ENCODE measurements at places on chromosomes 2 and 18. TPM values are rescaled to one million over a fixed set of nuclear protein-coding genes. Genes with fewer than 3 reads are reported as not detected.

DNA sequence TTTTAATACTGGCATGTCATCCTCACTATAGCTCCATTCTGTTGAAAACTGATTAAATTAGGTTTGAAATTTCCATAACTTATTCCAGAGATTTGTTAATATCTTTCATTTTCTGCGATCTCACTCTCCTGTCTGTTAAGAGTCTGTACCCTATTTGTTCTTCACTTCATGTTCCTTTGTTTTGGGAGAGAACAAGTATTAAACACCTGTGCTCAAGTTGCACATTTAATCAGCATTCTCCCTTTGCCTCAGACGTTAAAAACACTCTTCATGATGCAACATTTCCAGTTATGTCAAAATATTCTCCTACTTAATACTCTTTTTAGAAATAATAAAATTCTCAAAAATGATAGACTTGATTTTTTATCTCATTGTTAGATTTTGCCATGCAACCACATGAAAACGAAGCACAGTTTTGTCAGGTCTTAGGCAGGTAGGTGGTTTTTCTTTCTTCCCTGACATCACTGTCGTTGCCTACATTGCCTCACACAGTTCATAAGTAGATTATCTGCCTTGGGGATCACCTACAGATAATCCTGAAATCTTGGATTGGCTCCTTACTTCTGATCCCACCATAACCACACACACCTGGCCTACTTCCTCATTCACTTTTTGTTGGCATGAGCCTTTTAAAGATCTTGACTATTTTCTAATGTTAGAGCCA, 109.9 kb downstream of the GAREM1 start:
- DNase-seq = no peak

DNA sequence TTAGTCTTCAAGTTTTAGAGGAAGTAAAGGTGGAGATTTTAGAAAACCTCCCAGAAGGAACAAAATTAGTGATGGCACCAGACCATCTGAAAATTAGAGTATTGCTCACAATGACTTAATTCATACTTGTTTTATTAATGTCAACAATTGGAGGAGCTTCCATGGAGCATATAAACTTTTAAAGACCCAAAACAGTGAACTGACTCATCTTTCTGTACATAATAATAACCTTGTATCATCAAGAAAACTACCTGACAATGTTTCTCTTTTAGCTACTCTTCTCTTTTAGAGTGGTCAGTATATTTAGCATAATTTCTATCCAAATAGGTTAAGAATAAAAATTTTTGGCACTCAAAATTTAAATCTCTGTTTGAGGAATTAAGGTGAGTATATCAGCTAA, 7.2 kb upstream of the ITGAV start:
- DNase-seq = no peak

The ZNF512 gene
- total RNA-seq = 62.3 TPM

The RNF125 gene
- 8.0 TPM for total RNA-seq

The DSC2 gene
- total RNA-seq = 54.9 TPM
